ENCODE measurements at places on chromosomes 5 and 9.
A peak's percentile ranks its signal among the peaks of the same experiment; 100 is the strongest.

DNA sequence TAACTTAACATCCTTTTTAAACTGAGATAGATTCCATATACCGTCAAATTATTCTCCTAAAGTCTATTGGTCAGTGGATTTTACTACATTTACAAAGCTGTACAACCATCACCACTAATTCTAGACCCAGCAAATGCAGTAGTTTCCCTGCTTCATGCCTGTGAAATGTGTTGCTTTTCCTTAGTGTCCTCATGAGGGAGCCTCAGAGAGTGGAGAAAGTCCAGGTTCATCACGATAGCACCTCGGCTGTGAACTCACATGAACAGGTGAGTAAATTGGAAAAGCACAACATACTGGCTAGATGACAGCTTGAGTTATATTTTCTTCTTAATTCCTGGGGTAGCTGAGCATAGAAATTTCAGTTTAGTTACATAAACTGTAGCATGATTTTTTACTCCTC, 653.7 kb downstream of the MTRR start:
- no peak for DNase-seq

DNA sequence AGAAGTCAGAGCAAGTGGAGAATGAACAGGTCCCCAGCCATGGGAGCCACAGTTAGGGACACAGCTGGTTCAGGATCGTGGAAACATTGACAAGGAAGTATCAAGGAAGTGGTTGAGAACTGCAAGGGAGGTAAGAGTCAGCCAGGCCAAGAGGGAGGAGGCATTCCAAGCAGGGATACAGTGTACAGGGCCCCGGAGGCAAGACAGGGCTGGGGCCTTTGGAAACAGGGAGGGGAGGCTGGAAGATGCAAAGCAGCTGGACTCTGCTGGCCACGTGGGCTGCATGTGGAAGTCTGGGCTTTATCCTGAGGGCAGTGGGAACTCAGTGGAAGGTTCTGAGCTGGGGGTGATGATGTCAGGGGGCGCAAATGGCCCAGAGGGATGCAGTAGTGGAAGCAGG, 14.2 kb downstream of the CCDC180 start:
- DNase-seq: no peak

DNA sequence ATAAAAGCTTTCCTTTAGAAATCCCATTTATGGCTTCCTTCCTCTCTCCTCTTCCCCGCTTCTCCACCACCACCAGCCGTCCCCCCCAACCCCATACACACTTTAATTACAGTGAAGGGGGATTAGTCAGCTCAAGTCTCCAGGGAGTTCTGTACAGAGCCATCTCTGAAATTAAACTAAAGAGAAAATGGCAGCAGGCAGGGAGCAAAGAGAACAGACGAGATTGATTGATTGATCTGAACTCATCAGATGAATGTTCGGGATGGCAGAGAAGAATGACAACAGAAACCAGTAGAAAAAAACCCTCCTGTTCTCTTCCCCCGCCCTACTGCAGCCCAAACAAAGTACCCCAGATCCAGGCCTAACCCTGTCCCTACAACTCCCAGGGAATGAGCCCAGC, 241.7 kb upstream of the PANK3 start:
- no peak for DNase-seq

DNA sequence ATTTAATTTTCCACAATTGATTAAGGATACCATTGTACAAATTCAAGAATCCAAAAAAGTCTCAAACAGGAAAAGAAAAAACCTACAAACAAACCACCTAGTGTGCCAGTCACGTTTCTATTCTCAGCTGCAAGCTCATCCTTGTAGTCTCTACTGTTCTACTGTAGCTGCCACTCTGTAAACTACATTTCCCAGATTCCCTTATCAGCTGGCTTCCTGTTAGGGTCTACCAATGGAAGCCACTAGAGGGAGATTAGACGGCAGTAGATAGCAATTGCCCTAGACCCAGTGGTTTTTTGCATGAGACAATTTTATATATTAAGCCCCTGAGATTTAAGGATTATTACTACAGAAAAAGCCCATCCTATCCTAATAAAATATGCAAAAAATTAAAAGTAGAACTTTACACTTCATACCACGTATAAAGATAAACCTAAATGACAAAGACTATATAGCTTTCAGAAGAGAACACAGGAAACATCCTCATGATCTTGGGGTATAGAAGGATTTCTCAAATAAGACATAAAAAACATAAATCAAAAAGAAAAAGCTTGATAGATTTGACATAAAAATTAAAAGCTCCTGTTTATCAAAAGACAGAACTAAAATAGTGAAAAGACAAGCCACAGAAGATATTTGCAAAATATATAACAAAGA, 37.4 kb downstream of the P4HA2 start:
- no peak for DNase-seq

DNA sequence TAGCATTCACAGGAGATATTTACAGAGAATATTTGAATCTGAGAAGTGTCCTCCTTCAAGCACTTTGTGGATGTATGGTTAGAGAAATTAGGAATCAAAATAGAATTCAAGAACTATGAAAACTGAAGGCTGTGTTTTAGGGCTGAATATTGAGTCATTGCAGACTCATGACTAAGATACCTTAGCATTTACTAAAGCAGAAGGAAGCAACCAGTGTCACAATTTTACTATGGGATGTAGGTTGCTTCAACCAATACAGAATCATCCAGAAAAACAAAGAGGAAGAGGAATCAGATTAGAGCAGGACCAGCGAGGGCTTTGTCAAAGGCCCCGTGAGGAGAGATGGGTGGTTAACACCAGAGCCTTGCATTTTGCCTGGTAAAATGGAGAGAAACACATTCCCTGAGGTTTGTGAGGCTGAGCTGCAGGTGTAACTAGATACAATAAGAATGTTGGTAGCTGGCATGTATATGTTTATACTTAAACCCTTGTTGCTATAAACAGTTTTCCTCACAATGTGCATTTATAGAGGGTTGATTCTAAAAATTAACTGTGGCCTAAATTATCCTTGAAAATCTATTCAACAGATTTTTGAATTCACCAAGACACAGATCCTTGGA, 518.1 kb downstream of the AGTPBP1 start:
- no peak for DNase-seq

GRCh38 chr5:174623433-174624019, 100.9 kb upstream of the MSX2 start:
- DNase-seq: no peak

- no peak for DNase-seq
Observed at GRCh38 chr5:66769839-66770617, 173.8 kb downstream of the MAST4 start.

- no peak for DNase-seq
Observed at GRCh38 chr9:93305497-93306020, 121.6 kb downstream of the WNK2 start.

- DNase-seq: peak; percentile 11
Observed at GRCh38 chr5:18393565-18394442, 759.5 kb downstream of the TAF11L14 start.

DNA sequence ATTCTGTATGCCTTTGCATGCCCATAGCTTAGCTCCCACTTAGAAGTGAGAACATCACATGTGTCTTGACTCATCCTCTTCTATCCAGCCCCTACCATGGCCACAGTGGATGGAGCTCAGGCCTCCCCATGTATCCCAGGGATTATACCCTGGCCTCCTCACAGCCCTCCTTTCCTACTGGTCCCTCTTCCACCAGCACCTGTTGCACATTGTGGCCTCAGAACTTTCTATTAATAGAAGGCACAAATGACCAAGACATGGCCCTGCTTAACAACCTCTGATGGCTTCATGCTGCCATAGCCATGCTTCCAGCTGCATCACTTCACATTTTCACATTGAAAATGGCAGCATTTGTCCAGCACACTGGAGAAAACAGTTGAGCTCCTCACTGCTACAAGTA, 315.4 kb downstream of the CDK5RAP2 start:
- no peak for DNase-seq

GRCh38 chr9:123425836-123426365, 69.9 kb downstream of the CRB2 start:
- no peak for DNase-seq

- DNase-seq: no peak
Observed at GRCh38 chr9:4386819-4387218, 87.0 kb upstream of the GLIS3 start.

GRCh38 chr5:17991775-17992174, 357.5 kb downstream of the TAF11L14 start:
- DNase-seq: no peak

GRCh38 chr5:14435481-14435880, 146.1 kb upstream of the OTULINL start:
- DNase-seq: no peak

GRCh38 chr5:105688227-105688792, 1982.4 kb downstream of the EFNA5 start:
- DNase-seq: no peak

DNA sequence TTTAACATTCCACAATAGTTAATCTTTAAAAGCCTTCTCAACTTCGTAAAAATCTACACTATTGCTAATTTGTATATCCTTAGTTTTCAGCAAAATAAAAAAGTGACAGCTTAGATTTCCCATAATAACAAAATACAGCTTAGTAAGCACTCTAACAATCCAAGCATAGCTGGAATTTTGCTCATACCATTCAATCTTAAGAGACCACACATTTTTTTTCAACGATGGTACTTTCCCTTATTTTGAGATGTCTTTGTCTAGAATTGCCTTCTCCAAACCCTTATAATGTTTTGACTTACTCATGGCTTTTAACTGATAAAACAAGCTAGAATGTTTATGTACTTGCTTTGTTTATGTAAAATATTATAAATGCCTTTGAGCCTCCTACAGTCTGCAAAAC, 65.6 kb downstream of the HOMER1 start:
- DNase-seq: no peak

GRCh38 chr5:40361378-40361777, 318.3 kb upstream of the PTGER4 start:
- DNase-seq: no peak

DNA sequence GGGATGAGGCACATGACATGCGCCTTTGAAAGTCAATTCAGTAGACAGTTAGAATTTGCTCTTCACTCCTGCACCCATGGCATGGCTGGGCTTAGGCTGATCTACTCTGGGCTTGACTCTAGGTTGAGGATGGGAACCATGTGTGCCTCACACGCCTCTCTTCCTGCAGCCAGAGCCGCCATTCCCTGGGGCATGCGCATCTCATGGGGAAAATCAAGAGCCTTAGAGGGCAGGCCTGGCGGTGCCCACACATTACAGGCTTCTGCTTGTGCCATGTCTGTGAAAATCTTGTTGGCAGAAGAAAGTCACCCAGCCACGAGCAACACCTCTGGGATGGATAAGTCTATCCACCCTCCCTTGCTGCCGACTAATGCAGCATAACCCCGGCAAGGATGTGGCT, 808.5 kb downstream of the CDH9 start:
- no peak for DNase-seq

- DNase-seq: no peak
Observed at GRCh38 chr5:176646707-176647029, 616 bp upstream of the TSPAN17 start.

DNA sequence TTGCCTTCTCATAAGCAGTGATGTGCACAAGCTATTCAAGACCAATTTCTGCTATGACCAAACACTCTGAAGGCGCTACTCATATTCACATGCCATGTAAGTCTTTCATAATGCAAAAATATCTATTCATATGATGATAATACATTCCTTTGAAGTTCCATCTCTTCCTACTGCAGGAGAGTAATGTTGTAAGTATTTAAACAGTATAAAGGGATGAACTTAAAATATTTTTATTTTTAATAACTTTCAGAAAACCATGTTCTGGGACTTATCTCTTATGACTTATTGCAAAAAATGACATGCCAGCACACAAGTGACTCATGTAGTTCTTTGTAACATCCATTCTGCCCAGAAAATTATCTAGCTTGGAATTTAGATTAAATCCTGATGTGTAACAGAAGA, 376.4 kb downstream of the KCTD16 start:
- DNase-seq: no peak

DNA sequence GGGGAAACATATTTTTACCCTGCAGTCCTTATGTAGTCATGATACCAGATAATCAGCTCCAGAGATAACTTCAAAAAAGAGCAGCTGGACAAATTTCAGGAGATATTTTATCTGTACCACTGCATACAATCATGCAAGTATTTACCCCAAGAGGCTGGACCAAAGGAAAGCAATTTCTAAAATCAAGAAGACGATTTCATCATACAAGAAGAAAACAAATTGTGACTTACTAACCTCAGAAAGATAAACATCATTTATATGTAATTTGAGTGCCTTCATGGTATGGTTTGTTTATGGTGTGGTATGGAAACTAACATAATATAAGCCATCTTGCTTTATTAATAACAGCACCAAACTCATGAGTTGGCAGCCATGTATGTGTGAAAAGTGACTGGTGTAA, 603.6 kb downstream of the PSAT1 start:
- DNase-seq: no peak

- no peak for DNase-seq
Observed at GRCh38 chr5:147384346-147385193, 125.3 kb downstream of the DPYSL3 start.

GRCh38 chr5:90709323-90710155, 150.9 kb downstream of the ADGRV1 start:
- DNase-seq: no peak

DNA sequence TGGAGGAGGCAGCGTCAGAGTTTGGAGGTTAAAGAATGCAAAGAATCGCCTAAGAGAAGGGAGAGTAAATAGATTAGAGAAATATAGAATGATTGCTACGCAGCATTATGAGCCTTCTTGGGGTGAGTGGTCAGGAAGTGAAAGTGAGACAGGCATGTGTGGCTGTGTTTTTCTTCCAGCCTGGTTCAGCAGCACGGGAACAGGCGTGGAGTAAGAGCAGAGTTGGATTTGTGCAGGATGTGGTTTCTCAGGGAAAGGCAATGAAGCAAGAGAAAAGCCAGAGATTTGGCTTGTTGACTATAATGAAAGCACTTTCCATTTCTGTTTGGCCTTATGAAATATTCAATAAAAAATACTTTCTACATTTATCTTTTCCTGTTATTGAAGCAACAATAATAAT, 34.3 kb upstream of the FRMD3 start:
- DNase-seq: no peak

GRCh38 chr9:137372693-137373610, 50.0 kb downstream of the EXD3 start:
- no peak for DNase-seq

GRCh38 chr5:97528941-97529340, 345.9 kb upstream of the RIOK2 start:
- no peak for DNase-seq

GRCh38 chr9:128333451-128333869, 6.9 kb upstream of the SLC27A4 start:
- DNase-seq: no peak

GRCh38 chr9:86580688-86581087, 226.5 kb upstream of the TUT7 start:
- no peak for DNase-seq

GRCh38 chr5:93503598-93504067, 77.4 kb downstream of the NR2F1-AS1 start:
- DNase-seq: no peak
